ENCODE measurements at places on chromosomes 13 and 19.
A peak's percentile ranks its signal among the peaks of the same experiment; 100 is the strongest.

GRCh38 chr13:50162001-50162400, 146.8 kb downstream of the KCNRG start:
- peak; percentile 51 for DNase-seq

- peak; percentile 24 for DNase-seq
Measured at GRCh38 chr19:49327878-49328544, 3.0 kb upstream of the SLC6A16 start.

DNA sequence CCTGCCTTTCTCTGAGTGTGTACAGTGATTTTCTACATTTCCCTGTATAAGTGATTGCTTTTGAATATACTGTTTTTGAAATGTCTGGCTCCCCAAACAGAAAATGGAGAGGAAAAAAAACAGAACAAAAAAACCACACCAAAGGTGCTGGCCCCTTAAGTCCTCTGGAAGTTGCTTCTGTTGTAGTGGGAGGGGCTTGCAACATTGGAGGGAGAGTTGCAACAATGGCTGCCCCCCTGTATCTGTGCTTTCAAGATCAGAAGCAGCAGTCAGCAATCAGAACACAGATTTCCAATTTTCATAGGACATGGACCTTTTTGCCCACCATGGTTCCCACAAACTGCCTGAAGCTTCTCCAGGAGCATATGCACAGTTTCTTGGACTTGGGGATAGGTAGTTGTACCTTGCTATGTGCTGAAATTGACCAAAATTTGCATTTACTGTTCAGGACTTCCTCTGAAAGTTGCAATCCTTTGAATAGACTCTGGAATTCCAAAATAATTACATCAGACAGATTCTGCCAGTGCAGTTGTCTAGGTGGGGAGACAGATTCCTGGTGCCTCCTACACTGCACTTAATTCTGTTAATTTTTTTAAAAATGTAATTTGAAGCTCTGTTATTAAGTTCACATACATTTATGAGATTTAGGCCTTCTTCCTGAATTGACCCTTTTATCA, 13.8 kb downstream of the BIVM start:
- no peak for DNase-seq

GRCh38 chr19:18231775-18232174, 5.5 kb upstream of the PDE4C start:
- DNase-seq = no peak

DNA sequence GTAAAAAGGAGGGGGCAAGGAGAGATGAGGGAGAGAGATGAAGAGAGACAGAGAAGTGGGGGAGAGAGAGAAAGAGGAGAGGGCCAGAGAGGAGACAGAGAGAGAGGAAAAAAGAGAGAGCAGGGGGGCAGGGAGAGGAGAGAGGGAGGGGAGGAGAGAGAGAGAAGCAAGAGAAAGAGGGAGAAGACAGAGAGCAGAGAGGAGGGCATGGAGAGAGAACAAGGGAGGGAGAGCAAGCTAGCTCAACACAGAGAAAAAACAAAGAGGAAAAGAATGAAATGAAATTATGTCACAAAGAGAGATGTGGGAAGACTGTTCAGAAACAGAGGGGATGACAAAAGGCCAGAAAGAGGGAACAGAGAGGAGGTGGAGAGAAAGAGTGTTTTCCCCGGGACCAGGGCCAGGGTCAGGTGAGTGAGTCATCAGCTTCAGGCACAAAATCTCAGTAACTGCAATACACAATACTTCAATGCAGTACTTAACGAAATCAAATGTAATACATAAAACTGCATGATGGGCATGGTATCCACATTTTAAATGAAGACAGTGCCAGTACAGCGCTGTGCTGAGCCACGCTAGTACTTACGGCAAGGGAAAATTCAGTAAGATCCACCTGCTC, 4.8 kb downstream of the KLK7 start:
- no peak for DNase-seq

DNA sequence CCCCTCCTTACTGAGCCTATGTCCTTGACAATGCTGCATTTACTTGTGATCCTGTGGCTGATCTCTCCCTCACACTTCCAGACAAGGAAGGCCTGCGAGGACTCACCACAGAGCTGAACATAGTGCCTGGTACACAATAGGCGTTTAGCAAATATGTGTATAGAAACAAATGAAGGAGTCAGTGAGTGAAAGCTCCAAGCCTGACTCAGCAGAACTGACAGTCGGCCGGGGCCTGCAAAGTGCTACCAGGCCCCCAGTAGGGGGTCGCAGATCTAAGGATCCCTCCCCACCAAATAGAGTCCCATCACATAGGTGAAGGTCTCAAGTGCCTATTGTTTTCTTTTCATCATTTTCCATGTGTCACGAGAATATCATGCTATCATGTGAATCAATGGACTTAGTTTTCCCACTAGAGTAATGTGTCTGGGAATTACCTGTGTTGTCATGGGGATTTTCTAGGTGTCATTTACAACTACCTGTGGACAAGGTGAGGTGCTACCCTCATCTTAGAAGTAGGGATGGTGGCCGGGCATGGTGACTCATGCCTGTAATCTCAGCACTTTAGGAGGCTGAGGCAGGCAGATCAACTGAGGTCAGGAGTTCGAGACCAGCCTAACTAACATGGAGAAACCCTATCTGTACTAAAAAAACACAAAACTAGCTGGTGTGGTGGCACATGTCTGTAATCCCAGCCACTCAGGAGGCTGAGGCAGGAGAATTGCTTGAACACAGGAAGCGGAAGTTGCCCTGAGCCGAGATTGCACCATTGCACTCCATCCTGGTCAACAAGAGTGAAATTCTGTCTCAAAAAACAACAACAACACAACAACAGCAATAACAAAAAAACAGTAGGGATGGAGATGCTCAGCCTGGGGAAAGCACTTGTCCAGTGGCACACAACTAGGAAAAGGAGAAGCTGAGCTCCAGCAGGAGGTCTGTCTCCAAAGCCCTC, 50.3 kb upstream of the CYP2A7 start:
- DNase-seq = no peak

DNA sequence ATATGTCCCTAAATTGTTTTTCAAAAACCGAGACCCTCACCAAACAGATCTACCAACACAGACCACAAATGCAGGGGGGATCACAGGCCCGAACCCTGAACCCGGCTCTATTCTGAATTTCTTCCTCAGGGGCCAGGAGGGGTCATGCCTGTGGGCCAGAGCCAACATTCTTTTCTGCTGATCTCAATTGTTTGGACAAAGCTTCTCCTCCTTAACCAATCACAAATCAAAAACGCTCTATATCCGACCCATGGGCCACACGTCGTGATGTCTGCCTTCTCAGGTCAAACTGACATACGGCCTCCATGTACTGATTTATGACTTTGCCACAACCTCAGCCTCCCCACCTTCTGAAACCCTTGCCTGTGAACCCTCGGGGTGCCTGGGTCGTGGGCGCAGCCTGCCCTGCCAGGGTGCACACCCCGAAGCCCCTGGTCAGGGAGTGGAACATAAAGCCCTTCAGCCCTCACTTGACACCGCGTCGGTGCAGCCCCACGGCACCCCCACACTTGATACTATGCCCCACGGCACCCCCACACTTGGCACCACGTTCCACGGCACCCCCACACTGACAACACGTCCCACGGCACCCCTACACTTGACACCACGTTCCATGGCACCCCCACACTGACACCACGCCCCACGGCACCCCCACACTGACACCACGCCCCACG, 58.4 kb upstream of the C13orf46 start:
- peak; percentile 41 for DNase-seq

GRCh38 chr19:18486746-18487145, 35.1 kb downstream of the ELL start:
- DNase-seq = no peak

GRCh38 chr13:49058761-49059160, 83.0 kb downstream of the FNDC3A start:
- no peak for DNase-seq
